Stromal cell of bone marrow (primary cell): ENCODE measurements at places on chromosomes 6 and 20.
A peak's percentile ranks its signal among the peaks of the same experiment; 100 is the strongest.

DNA sequence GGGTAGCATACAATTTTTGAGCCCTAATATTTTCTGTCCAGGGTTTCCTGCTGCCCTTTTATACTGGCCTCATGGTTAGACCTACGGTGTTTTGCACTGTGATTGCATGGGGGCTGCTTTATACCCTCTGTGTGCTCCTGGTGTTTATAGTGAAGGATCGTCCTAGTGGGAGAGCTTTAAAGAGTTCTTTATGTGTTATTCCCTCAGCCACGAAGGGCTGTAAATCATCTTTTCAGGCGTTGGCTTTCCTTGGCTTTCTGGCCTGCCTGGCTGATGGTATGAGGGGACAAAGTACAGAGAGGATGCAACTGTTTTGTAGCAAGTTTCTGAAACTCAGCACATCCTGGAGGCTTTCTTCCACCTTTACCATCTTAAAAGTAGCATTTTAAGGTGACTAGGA is 464.3 kb downstream of the EPM2A start:
- no peak for DNase-seq

- DNase-seq: no peak
These were observed 23.6 kb downstream of the LRP11 start for GRCh38 chr6:149840345-149841075.

GRCh38 chr20:41300886-41301285 is 16.6 kb downstream of the ZHX3 start:
- DNase-seq: no peak

- no peak for DNase-seq
These were observed 546.0 kb upstream of the ARID1B start for GRCh38 chr6:156231026-156231765.

- no peak for DNase-seq
These were observed 2.7 kb downstream of the FOXC1 start for GRCh38 chr6:1612299-1612973.

DNA sequence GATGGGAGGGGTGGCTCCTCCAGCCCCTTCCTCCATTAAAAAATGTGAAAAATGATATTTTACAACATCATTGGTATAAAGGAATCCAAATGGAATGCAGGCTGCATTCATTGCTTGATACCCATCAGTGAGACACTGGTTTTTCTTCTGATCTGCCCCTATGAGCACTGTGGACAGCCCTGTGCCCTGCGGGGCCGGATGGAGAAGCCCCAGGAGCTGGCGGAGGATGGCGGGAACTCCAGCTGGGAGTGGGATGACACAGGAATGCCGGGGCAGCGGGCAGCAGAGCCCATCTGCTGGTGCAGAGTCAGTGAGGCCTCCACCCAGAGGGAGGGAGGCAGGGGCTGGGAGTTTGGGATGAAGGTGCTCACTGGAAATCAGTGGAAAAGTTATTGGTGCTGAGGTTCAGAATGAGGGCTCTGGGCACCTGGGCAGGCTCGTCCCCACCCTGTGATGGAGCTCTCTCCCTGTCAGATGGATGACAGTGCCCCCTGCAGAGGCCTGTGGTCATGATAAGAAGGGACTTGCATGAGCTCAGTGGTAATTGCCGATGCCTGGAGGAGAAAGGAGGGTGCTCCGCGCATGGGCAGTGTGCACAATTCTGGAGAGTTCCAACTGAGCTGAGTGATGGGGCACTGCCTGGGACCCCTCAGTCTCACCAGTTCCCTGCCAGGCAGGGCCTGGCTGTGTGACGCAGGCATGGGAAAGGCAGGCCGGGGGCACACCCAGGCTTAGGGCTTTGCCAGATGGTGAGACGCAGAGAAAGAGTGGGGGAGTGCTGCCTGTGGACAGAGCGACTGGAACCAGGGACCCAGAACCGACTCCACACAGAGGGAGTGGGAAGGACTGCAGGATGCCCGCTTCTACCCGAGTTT is 23.2 kb downstream of the CTCFL start:
- no peak for DNase-seq

DNA sequence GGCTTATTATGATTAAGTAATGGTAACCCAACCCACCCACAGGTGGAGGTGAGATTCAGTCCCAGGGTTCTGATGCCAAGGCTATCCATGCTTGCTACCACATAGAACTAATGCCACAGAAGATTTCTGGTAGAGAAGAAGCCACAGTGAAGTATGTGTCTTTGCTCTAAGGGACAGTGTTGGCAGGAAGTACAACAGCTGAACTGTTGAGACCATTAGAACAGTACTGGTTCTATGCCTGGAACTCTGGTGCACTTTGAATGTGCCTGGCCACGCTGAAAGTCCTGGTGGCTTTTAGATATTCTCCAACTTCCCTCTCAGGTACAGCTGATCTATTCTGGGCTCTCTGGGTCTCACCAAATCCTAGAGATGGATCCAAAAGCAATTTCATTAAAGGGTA is 7.8 kb downstream of the STX7 start:
- no peak for DNase-seq

DNA sequence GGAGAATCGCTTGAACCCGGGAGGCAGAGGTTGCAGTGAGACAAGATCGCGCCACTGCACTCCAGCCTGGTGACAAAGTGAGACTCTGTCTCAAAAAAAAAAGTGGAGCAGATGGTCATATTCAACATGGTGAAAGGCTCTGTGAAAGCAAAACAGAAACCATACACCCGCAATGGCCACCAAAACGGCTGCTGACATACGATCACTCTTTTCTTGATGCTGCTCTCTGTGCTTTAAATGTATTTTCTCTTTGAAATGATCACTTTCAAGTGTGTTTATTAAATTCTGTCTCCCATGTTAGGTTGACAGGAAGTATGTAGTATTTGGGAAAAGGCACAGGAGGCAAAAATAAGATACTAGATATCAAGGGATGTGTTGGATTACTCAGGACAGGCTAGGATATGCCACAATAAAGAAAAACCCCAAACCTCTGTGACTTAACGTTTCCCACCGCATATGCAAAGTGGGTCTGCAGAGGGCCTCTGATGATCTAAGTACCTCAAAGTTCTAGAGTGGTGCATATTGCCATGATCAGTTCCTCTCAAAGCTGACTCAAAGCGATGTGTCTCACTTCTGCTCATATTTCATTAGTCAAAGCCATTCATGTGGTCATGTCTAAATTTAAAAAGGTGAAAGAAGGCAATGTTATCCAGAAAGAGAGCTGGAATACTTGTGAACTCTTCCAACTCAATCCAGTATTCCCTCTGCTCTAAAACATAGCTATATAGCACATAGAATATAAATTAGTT is 155.1 kb upstream of the SOX4 start:
- no peak for DNase-seq

GRCh38 chr6:47603995-47604394 is 94.4 kb upstream of the ADGRF4 start:
- DNase-seq: peak; percentile 2

- no peak for DNase-seq
These were observed 24.8 kb upstream of the VSTM2L start for GRCh38 chr20:37877832-37878772.

DNA sequence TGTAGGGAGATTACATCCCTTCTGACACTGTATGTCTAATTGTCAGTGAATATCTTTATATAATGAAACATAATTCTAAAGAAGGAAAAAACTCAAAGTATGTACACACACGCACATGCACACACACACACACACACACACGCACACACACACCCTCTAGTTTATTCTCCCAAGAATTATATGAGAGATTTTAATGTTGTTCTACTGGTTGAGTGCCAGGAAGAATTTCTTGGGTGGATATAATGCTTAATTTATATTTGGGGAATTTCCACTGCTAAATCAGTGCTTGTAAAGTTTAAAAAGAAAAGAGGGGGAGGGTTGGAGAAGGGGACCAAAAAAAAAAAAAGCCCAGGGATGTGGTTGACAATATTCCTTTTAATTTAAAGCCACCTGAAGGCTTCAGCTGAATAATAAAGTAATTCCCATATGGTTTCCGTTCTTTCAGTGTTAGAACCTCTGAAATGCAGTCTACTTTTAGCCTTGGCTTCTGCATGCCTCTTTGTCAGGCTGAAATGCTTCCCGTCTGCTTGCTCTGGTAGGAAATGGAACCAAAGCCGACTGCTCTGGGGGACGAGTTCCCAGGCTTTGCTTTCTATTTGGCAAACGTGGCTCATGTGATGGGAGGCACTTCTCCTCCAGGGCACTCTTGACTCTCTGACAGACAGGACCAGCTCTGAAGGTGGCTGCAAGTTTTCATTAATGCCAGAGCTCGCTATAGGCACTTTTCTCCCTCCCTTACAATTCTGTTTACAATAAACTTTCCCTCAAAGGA is 225.4 kb downstream of the PRL start:
- DNase-seq: no peak

GRCh38 chr20:59143326-59143725 is 20.3 kb upstream of the ZNF831 start:
- DNase-seq: no peak

DNA sequence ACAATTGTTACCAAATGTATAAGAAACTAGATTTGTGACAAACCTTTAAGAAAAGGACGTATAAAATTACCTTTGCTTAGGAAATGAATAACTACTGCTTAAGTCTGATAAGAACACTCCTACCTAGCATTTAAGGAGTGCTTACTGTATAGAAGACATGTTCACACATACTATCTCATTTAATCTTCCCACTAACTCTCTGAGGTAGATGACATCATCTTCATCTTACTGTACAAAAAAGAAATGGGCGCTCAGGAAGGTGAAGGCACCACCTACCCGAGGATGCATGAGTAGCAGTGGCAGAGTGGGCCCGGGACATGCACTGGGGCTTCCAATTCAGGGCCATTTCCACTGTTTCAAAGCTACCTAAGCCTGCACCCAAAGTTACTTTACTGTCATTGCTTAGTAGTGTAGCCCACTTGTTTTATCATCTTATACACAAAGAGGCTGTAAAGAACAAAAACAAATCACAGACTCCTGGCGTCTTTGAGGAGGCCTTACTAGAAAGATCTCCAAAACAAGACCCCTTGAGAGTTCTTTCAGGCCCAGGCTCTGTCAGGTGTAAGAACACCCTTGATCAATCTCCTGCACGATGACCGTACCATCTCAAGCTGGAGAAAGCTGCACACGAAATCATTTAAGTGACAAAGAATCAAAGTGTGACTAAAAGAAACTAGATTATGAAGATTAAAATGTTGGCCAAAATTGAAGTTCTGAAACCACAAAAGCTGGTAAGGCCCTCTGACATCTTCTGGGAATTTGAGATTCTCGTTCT is 128.0 kb downstream of the INSM1 start:
- DNase-seq: no peak

DNA sequence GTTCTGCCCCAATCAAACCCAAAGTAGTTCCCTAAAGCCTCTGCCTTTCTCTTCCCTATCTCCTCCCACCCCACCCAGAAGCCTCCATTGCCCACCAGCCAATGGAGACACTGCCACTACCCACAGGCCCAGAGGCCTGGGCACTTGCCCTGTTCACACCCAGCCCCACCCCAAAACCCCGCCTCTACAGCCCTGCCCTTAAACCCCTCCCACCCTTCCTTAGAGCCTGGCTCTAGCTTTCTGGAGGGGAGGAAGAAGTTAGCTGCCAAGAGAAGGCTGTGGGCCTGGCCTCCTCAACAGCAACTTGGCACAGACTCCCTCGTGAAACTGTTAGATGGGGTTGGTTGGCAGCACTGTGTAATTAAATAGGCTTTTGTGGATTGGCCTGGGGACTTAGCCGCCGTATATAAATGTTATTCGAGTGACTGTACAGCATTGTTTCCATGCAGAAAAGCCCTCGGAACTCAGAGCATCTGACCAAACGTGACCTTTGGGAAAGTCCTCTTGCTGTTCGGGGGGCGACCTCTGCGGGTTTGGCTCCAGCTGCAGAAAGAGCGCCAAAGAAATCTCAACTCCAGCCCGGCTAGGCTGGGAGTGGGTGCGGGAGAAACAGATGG is 31.4 kb downstream of the COL11A2 start:
- DNase-seq: peak; percentile 96

DNA sequence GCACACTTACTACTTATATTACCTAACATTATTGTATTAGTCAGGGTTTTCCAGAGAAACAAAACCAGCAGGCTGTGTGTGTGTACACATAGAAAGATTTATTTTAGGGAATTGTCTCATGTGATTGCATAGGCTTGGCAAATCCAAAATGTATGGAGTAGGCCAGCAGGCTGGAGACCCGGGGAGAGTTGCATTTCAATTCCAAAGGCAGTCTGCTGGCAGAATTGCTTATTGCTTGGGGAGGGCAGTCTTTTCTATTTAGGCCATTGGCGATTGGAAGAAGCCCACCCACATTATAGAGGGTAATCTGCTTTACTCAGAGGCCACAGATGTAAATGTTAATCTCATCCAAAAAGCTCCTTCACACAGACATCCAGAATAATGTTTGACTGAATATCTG is 157.0 kb downstream of the ADGRG6 start:
- no peak for DNase-seq

DNA sequence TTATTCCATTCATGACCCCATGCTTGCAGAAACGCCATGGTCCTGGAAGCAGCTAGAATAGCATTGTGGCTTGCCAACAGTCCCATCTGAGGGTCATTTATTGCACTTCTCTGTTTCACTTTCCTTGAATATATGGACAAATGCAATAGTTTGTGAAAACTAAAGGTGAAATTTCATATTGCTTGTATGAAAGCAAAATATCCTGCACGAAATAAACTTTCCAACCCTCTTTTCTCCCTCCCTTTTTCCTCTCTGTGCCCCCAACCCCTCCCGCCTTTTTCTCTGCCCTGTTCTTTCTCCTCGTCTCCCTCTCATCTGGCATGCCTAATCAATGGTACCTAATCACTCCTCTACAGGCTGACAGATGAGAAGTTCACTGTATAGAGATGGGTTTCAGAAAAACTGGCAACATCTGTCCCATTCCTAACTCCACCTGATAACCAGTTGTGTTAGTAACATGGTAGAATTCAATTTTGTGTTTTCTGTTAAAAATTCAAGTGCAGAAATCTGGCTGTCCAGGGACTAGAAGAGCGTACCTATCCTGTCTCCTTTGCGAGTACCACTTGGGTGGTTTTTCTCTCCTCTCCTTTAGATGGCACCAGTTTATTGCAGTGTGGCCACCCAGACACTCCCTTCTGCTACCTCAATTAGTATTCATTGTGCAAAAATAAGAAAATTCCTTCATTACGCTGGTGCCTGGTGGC is 198.6 kb downstream of the FOXA2 start:
- DNase-seq: no peak

- no peak for DNase-seq
These were observed 235.8 kb downstream of the GMPR start for GRCh38 chr6:16473908-16474771.

- DNase-seq: no peak
These were observed 117.9 kb downstream of the JARID2 start for GRCh38 chr6:15363523-15364400.

DNA sequence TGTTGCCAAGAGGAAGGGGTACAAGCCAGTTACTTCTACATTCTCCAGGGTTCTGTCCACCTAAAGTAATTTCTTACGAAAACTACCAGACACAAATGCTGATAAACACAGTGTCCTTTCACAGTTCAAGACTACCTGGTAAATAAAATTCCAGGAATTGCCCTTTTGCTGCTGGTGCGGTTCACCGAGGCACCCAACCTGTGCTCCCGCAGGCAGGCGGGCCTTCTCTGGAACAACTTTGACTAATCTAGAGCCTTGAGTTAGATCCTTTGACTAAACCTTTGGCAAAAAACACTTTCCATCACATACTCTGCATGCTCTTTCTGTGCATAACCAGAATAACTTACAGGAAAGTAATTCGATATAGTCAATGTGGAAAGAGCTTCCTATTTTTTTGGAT is 107.0 kb downstream of the HUS1B start:
- DNase-seq: no peak
